ENCODE measurements at places on chromosomes 1 and 21. TPM values are rescaled to one million over a fixed set of nuclear protein-coding genes. Genes with fewer than 3 reads are reported as not detected.

Gene APCS
- total RNA-seq = not detected

- peak; percentile 86 for DNase-seq
Measured at GRCh38 chr1:85134583-85135391, 66.0 kb downstream of the SYDE2 start.

GRCh38 chr1:167683226-167683625 lies 38.6 kb upstream of the MPZL1 start:
- no peak for DNase-seq

GRCh38 chr1:14440731-14441130 lies 157.8 kb upstream of the KAZN start:
- no peak for DNase-seq

- no peak for DNase-seq
Measured at GRCh38 chr1:243351337-243351736, 95.5 kb downstream of the SDCCAG8 start.

Gene ACTL8
- total RNA-seq = 0.28 TPM

DNA sequence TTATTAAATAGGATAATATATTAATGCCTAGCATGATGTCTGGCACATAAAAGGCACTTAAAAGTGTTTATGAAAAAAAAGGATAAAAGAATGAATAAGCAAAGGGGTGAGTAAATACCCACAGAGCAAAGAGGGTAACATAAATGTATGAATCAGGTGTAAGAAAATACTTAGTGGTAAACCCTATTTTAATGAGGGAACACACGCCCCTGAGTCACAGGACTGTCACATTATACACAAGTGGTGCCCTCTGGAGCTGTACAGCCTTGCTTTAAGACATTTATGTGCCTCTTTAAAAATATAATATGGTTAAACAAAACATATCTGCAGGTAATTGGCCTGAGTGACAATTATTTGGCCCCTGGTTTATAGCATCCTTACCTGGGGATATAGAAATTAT lies 78.1 kb upstream of the PTBP2 start:
- DNase-seq = no peak

GRCh38 chr1:14296795-14297194 lies 301.7 kb upstream of the KAZN start:
- peak; percentile 11 for DNase-seq

DNA sequence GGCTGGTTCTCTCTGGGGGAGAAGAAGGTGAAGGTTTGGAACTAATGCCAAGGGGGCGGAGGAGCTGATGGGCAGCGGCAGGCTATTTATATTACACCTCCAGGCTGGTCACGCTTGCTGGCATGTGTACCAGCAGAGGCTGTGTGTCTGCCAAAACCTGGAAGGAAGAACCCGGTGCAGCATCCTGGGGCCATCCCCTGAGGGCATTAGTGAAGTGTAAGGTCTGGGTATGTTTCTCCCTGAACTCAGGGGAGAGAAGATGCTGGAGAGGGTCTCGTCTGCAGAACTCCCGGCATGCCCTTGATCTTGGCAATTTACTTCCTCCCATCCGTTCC lies 5.3 kb downstream of the DISP3 start:
- no peak for DNase-seq

DNA sequence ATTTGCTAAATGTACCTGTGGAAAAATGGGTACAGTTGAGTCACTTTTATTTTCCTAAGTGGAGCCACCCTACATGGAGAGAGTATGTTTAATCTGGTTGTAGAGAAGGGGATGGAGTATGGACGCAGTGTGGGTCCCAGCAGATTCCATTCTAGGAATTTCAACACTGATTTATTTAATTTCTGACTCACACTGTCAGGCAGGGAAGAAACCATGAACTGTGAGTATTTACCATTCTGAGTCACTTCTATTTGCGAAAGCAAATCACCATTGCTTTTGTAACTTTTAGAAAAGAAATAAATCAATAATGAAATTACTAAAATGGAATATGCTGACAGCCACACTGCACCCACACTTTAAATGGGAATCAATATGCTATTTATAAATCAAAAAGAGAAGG lies 339.0 kb downstream of the DSCAM start:
- peak; percentile 4 for DNase-seq

Gene AJAP1
- under 0.01 TPM for total RNA-seq

Gene TMCO1
- 121 TPM for total RNA-seq

- DNase-seq = peak; percentile 68
Measured at GRCh38 chr1:53766831-53767405, 28.0 kb upstream of the GLIS1 start.

DNA sequence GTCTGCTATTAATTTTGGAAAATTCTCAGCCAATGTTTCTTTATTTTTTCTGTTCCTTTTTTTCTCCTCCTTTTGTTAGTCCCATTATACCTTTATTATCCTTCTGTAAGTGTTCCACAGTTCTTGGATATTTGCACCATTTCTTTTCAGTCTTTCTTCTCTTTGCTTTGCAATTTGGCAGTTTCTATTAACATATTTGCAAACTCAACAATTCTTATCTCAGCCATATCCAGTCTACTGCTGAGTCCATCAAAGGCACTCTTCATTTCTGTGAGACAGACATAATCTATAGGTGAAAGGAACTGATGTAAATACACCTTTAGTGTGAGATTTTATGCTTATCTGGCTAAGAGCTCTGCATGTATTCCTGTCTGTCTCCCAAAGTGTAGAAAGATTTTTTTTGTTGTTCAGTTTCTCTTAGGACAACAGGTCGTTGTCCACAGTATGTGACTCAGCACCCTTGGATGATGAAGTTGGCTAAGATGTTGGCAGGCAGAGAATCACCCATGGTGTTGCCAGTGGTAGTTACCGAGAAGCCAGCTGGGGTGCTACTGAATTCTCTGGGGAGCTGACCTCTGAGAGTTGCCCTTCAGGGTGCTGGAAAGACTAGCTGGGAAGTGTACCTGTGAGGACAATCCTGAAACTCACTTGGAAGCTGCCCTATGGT lies 38.4 kb downstream of the LEPR start:
- no peak for DNase-seq

Gene ARHGEF10L
- total RNA-seq = 5.0 TPM

GRCh38 chr1:219902951-219903350 lies 25.4 kb downstream of the SLC30A10 start:
- no peak for DNase-seq

- DNase-seq = peak; percentile 75
Measured at GRCh38 chr1:200673952-200674823, 4.5 kb upstream of the DDX59 start.

Data from IMR-90 (cell line).